ENCODE measurements at places on chromosomes 7 and 10.
A peak's percentile ranks its signal among the peaks of the same experiment; 100 is the strongest.

DNA sequence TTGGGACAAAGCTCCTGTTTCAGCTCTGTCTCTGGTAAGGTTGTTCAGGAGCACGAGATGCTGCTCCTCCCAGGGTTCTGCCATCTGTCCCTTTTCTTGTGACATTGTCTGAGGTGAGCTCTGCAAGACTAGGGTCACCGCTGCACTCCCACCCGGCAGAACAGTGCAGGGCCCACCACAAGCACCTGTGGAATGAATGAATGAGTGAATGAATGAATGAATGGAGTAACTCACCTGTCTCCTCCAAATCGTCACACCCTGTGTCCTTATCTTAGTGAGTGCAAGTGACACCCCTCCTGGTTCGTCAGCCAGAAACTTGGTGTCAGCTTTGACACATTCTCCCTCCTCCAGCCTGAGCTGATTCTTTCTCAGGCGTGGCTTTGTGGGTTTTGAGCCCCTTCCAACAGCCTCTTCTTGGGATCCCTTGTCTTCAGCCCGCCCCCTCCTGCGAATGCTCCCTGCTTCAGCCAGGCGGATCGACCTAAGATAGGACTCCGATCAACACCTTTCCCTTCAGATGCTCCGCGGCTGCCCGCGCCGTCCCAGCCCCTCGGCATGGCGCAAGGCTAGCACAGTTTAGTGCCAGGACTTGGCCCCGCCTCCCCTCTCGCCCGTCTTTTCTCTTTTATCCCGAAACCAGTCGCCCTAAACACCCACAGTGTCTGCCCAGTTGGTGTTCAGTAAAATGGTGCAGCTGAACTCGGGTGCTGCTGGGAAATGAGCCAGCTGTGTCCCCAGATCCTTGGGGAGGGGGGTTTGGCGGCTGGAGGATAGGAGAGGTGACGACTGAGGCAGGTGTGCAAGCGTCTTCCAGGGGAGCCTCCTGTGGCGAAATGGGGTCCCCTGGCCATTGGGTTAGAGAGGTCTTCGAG lies 89.3 kb downstream of the BEND7 start:
- no peak for DNase-seq

- DNase-seq: no peak
Observed at GRCh38 chr7:18552943-18553604, 57.5 kb downstream of the HDAC9 start.

- no peak for DNase-seq
Observed at GRCh38 chr7:74284781-74285259, 4.4 kb upstream of the CLIP2 start.

GRCh38 chr10:29344073-29344820 lies 55.4 kb downstream of the LYZL1 start:
- DNase-seq: peak; percentile 95

- no peak for DNase-seq
Observed at GRCh38 chr10:60323162-60323561, 66.5 kb downstream of the ANK3 start.

Data from COLO829 (cell line).